ENCODE measurements at places on chromosomes 1 and 21. TPM values are rescaled to one million over a fixed set of nuclear protein-coding genes. Genes with fewer than 3 reads are reported as not detected.
A peak's percentile ranks its signal among the peaks of the same experiment; 100 is the strongest.

DNA sequence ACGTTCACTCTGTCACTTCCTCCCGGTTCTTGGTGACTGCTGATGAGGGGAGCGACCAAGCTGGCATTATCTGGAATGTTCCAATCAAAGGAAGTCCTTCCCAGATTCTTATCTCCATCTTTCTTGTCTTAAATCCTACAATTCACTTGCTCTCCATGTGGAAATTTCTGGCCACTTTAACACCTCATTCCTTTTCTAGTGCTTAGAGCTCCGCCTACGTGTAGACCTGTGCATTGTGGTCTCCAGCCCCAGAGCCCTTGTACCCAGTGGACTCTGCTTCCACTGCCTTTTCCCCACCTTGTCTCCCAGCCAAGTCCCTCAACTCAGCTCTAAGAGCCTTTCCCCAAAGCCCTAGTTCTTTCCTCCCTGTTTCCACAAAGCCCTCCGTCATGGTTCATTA, 12.2 kb upstream of the KLHDC7A start:
- no peaks in the 10 kb centered on the region for H3K36me3 ChIP-seq
- DNase-seq, result no peak
- H3K27ac ChIP-seq, result no peak overlapping the region
- H3K4me3 ChIP-seq, result no peak overlapping the region
- H3K4me1 ChIP-seq, result no peaks in the 10 kb centered on the region

The ANGPTL3 gene
- 0.07 TPM for total RNA-seq

DNA sequence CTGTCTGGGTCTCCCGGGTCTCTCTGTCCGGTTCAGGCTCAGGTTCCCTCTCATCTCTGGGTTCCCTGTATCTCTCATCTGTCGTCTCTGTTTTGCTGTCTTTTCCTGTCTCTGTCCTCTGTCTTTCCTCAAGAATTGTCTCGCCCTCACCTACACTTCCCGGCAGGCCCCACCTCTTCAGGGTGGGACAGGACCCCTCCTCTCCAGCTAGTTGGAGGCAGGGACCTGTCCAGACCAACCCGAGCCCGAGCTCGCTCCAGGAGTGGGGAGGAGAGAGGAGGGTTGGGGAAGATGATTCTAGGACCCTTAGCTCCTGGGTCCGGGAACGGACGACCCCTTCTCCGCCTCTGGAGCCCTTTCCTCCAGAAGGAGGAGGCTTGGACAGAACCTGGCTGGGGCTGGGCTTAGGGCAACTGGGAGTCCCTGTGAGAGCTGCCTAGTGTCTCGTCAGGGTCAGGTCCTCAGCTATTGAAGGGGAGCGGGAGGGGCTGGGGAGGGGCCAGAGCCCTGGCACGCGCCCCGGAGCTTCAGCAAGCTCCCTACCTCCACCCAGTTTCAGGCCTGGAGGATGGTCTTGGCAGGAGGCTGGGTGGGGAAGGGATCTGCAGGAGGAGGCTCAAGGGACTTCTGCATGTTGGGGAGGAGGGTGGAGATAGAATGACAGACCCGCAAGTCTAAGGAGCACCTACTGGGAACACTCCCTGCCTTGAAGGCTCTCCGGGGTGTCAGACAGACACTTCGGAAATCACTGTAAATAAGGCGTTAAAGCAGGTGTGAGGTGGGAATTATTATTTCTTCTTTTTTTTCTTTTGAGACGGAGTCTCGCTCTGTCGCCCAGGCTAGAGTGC, 26.3 kb upstream of the EPB41 start:
- H3K4me1 ChIP-seq, result peaks cover 20% of the 10 kb centered on the region
- H3K4me3 ChIP-seq, result peak overlapping the region; percentile 95
- H3K36me3 ChIP-seq, result no peaks in the 10 kb centered on the region
- no peak for DNase-seq
- no peaks in the 10 kb centered on the region for H3K27me3 ChIP-seq

GRCh38 chr1:211241071-211241470, 18.1 kb upstream of the RCOR3 start:
- no peaks in the 10 kb centered on the region for H3K36me3 ChIP-seq
- H3K4me1 ChIP-seq, result no peaks in the 10 kb centered on the region
- no peaks in the 10 kb centered on the region for H3K27me3 ChIP-seq
- H3K27ac ChIP-seq, result no peak overlapping the region
- no peak for DNase-seq

The GCSAML gene
- not detected for total RNA-seq

The MROH7 gene
- 1.1 TPM for total RNA-seq

GRCh38 chr1:36366091-36366661, 19.5 kb downstream of the STK40 start:
- peaks cover 10% of the 10 kb centered on the region for H3K36me3 ChIP-seq
- no peak overlapping the region for H3K27ac ChIP-seq
- H3K4me1 ChIP-seq, result peaks cover 17% of the 10 kb centered on the region
- H3K27me3 ChIP-seq, result no peaks in the 10 kb centered on the region
- no peak overlapping the region for H3K4me3 ChIP-seq

The ABCG1 gene
- 1.6 TPM for total RNA-seq

The LIN28A gene
- total RNA-seq, result 1.4 TPM

The F5 gene
- 0.37 TPM for total RNA-seq

- DNase-seq, result no peak
- H3K27ac ChIP-seq, result no peak overlapping the region
- no peaks in the 10 kb centered on the region for H3K4me1 ChIP-seq
- no peak overlapping the region for H3K4me3 ChIP-seq
- no peaks in the 10 kb centered on the region for H3K27me3 ChIP-seq
These were observed 21.9 kb downstream of the KIAA1614 start for GRCh38 chr1:180934563-180934962.

- no peaks in the 10 kb centered on the region for H3K4me1 ChIP-seq
- H3K36me3 ChIP-seq, result no peaks in the 10 kb centered on the region
- no peak overlapping the region for H3K27ac ChIP-seq
- no peak overlapping the region for H3K4me3 ChIP-seq
- H3K27me3 ChIP-seq, result no peaks in the 10 kb centered on the region
- DNase-seq, result no peak
These were observed 426.8 kb downstream of the SETD4 start for GRCh38 chr21:35633501-35633900.

- no peak overlapping the region for H3K27ac ChIP-seq
- H3K36me3 ChIP-seq, result no peaks in the 10 kb centered on the region
- DNase-seq, result no peak
- no peaks in the 10 kb centered on the region for H3K4me1 ChIP-seq
- no peaks in the 10 kb centered on the region for H3K27me3 ChIP-seq
These were observed 54.6 kb upstream of the NCAM2 start for GRCh38 chr21:20943561-20943997.

- peaks cover 19% of the 10 kb centered on the region for H3K4me1 ChIP-seq
- H3K27me3 ChIP-seq, result no peaks in the 10 kb centered on the region
- H3K4me3 ChIP-seq, result peak overlapping the region; percentile 54
These were observed 95.3 kb downstream of the ABCA4 start for GRCh38 chr1:94025383-94026340.

The ANKRD34A gene
- total RNA-seq, result 1.1 TPM

The CHODL gene
- not detected for total RNA-seq

The SLC45A3 gene
- 12.3 TPM for total RNA-seq

The RGS18 gene
- not detected for total RNA-seq

- H3K4me1 ChIP-seq, result no peaks in the 10 kb centered on the region
- no peak overlapping the region for H3K4me3 ChIP-seq
- no peak overlapping the region for H3K27ac ChIP-seq
These were observed 189.6 kb downstream of the TGFBR3 start for GRCh38 chr1:91696321-91696720.

DNA sequence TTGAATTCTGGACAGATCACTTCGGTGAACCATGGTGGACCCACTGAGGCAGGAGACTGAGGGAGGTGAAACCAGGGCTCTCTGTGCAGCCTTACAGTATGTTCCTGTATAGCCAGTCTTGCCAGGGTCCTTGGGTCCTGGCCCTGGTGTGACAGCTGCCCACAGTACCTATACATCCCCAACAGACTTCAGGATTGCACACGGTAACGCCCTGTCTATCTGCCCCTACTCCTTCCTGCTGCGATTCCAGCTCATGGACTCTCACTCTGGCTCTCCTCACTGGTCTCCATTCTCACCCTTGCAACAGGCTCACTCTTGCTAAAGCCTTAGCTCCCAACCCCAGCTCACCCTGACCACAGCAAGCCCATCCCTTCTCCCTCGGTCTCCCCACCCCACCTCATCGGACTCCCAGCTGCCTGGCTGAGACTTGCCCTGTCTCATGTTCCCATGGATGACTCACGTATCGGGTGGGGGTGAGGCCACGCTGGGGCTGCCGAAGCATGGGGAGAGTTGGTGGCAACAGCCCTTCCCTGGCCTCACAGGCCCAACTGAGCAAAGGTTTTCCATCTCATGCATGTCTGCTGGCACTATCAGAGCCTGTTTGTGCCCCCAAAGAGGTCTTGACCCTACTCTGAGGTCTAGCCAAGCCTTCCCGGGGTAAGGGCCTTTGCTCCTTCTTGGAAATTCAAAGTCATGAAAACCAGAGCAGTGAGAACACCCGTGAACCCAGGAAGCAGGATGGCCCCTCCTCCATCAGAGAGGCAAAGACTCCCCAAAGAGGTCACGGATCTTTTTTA, 7.1 kb downstream of the PHLDA3 start:
- DNase-seq, result peak; percentile 68
- H3K4me3 ChIP-seq, result peak overlapping the region; percentile 25
- H3K4me1 ChIP-seq, result peaks cover 75% of the 10 kb centered on the region
- peaks cover 2% of the 10 kb centered on the region for H3K36me3 ChIP-seq
- H3K27ac ChIP-seq, result peak overlapping the region; percentile 95
- H3K27me3 ChIP-seq, result no peaks in the 10 kb centered on the region

- no peak overlapping the region for H3K27ac ChIP-seq
- no peaks in the 10 kb centered on the region for H3K27me3 ChIP-seq
These were observed 361.8 kb downstream of the NEGR1 start for GRCh38 chr1:71920556-71920955.

GRCh38 chr1:183732236-183732880, 72.6 kb upstream of the RGL1 start:
- H3K27me3 ChIP-seq, result no peaks in the 10 kb centered on the region
- H3K4me3 ChIP-seq, result no peak overlapping the region
- no peaks in the 10 kb centered on the region for H3K36me3 ChIP-seq
- no peaks in the 10 kb centered on the region for H3K4me1 ChIP-seq
- H3K27ac ChIP-seq, result no peak overlapping the region
- DNase-seq, result no peak

The CLDN8 gene
- total RNA-seq, result not detected

The SPRR2E gene
- total RNA-seq, result not detected

The KIF1B gene
- 28.1 TPM for total RNA-seq

- DNase-seq, result peak; percentile 90
- H3K4me3 ChIP-seq, result peak overlapping the region; percentile 34
- peaks cover 40% of the 10 kb centered on the region for H3K4me1 ChIP-seq
- H3K27me3 ChIP-seq, result no peaks in the 10 kb centered on the region
- no peaks in the 10 kb centered on the region for H3K36me3 ChIP-seq
- peak overlapping the region; percentile 72 for H3K27ac ChIP-seq
These were observed 26.1 kb downstream of the PROK1 start for GRCh38 chr1:110477041-110477440.

DNA sequence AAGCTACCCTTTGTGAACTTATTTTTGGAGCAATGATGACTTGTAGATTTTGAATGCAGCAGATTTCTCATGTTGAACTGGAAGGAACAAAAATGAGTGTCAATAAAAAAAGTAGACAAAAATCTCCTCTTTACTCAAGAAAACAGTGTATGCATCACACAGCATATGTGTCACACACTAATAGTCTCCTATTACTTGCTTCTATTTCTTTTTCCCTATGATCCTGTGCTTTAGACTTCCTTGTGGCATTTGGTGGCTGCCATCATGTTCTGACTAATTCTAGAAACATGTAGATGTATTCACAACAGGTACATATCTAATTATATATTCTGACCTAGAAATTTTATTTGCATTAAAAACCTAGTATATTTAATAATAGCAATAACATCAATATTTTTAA, 14.3 kb downstream of the RC3H1 start:
- H3K27ac ChIP-seq, result no peak overlapping the region
- H3K4me3 ChIP-seq, result no peak overlapping the region
- DNase-seq, result no peak
- H3K36me3 ChIP-seq, result no peaks in the 10 kb centered on the region
- H3K27me3 ChIP-seq, result no peaks in the 10 kb centered on the region

The OR14K1 gene
- total RNA-seq, result not detected

GRCh38 chr1:157199421-157199755, 61.2 kb upstream of the ETV3 start:
- H3K4me3 ChIP-seq, result no peak overlapping the region
- DNase-seq, result no peak
- H3K4me1 ChIP-seq, result no peaks in the 10 kb centered on the region
- H3K36me3 ChIP-seq, result no peaks in the 10 kb centered on the region
- peaks cover 12% of the 10 kb centered on the region for H3K27me3 ChIP-seq

- H3K36me3 ChIP-seq, result no peaks in the 10 kb centered on the region
- no peak overlapping the region for H3K27ac ChIP-seq
- H3K27me3 ChIP-seq, result no peaks in the 10 kb centered on the region
- no peak overlapping the region for H3K4me3 ChIP-seq
These were observed 60.9 kb downstream of the SIPA1L2 start for GRCh38 chr1:232568906-232569553.

The TRIM67 gene
- total RNA-seq, result 0.02 TPM

The EPHA2 gene
- 164 TPM for total RNA-seq

Measured in HCT116 (cell line).